ENCODE measurements at places on chromosomes 5 and 9. TPM values are rescaled to one million over a fixed set of nuclear protein-coding genes. Genes with fewer than 3 reads are reported as not detected.

DNA sequence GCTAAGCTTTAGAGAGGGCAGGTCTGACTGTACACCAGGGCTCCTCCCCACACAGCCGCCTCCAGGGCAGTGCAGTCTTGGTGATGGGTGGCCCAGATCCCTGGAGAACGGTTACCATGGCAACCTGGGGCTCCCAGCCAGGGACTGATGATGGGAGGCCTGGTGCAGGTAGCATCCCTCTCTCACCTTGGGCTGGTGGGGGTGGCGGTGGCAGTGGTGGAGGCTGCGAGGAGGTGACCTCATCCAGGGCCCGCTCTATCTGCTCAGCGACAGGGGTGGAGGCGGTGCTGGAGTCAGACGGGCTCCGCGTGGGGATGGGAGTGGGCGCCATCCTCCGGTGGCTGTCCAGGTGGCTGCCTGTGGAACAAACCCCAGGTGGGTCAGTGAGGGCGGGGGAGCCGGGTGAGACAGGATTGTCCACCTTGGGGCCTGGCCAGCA, 12.3 kb downstream of the PRR7 start:
- peaks cover 13% of the 10 kb centered on the region for H3K36me3 ChIP-seq
- H3K27ac ChIP-seq: no peak overlapping the region
- H3K27me3 ChIP-seq: no peaks in the 10 kb centered on the region

GRCh38 chr5:17831279-17831678, 197.0 kb downstream of the TAF11L14 start:
- no peaks in the 10 kb centered on the region for H3K36me3 ChIP-seq
- no peaks in the 10 kb centered on the region for H3K27me3 ChIP-seq

Gene PSD2
- 0.20 TPM for total RNA-seq

DNA sequence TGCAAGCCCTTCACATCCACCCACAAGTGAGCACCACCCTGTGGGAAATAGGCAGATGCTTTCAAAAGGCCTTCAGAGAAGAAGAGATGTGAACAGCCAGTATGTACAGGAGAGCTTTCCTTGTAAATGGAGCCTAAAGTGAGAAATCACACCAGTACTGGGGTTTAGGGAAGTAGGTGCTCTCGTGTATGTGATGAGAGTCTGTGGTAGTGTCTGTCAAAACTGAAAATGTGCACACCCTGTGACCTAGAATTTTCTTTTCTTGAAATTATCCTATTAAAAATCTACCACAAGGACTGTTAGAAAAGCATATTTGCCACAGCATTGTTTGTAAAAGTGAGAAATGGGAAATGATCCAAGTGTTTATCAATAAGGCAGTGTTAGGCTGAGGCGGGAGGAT, 16.6 kb downstream of the OTULINL start:
- H3K27ac ChIP-seq: no peak overlapping the region
- no peak for DNase-seq
- H3K4me1 ChIP-seq: peaks cover 6% of the 10 kb centered on the region
- no peaks in the 10 kb centered on the region for H3K36me3 ChIP-seq

Gene PKD2L2
- total RNA-seq: not detected

GRCh38 chr5:139579-140442, 47.8 kb downstream of the PLEKHG4B start:
- H3K27me3 ChIP-seq: no peaks in the 10 kb centered on the region
- DNase-seq: no peak
- no peaks in the 10 kb centered on the region for H3K4me1 ChIP-seq
- no peaks in the 10 kb centered on the region for H3K36me3 ChIP-seq
- no peak overlapping the region for H3K4me3 ChIP-seq
- no peak overlapping the region for H3K27ac ChIP-seq

- H3K36me3 ChIP-seq: no peaks in the 10 kb centered on the region
- H3K27me3 ChIP-seq: no peaks in the 10 kb centered on the region
- no peak overlapping the region for H3K27ac ChIP-seq
- H3K4me1 ChIP-seq: no peaks in the 10 kb centered on the region
- no peak overlapping the region for H3K4me3 ChIP-seq
- DNase-seq: no peak
These were observed 1219.4 kb upstream of the C9orf72 start for GRCh38 chr9:28792716-28793115.

Gene FOXD4L3
- total RNA-seq: 0.21 TPM

DNA sequence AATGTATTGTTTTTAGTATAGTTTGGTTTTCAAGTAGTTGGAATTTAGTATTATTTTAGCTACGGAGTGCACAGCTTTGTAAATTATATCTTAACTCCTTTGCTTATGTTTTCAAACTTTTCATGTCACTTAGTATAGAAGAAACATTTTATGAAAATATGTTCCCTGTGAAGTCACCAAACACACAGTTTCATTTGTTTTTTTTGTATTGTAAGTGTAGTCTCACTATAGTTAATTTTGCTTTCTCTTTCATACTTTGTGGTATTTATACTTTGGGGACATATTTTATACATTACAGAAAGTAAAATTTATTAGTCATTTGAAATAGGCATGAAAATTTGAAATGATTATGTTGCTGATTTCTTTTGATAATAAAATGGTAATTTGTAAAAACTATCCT, 5.0 kb downstream of the CHSY3 start:
- no peak overlapping the region for H3K27ac ChIP-seq
- no peak overlapping the region for H3K4me3 ChIP-seq
- DNase-seq: no peak
- peaks cover 3% of the 10 kb centered on the region for H3K36me3 ChIP-seq

Gene FCHO2
- 60.9 TPM for total RNA-seq

GRCh38 chr5:178304016-178304415, 71.4 kb upstream of the PHYKPL start:
- no peaks in the 10 kb centered on the region for H3K36me3 ChIP-seq
- H3K4me1 ChIP-seq: peaks cover 9% of the 10 kb centered on the region
- no peak overlapping the region for H3K27ac ChIP-seq
- H3K4me3 ChIP-seq: no peak overlapping the region
- H3K27me3 ChIP-seq: no peaks in the 10 kb centered on the region

DNA sequence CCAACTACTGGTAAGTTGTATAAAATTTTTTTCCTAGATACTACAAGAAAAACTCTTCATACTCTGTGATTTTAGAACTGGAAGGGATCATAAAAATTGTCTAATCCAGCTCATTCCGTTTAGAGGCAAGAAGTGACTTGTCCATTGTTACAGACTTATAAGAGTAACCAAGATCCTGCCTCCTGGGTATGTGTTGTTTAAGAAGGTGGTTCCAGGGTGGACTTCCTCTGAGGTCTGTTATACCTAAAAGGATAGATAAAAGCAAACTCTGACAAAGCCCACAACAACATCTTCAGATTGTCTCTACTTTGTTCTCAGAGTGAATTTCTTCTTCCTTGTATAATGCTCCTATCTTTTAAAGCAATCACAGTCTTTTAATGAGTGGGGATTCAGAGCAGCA, 24.2 kb downstream of the TGFBR1 start:
- H3K27ac ChIP-seq: no peak overlapping the region
- no peaks in the 10 kb centered on the region for H3K27me3 ChIP-seq
- H3K4me3 ChIP-seq: no peak overlapping the region
- H3K4me1 ChIP-seq: no peaks in the 10 kb centered on the region
- no peak for DNase-seq

Gene SHOC1
- total RNA-seq: 0.40 TPM

Gene ARL15
- 66.2 TPM for total RNA-seq

Gene LECT2
- total RNA-seq: not detected

DNA sequence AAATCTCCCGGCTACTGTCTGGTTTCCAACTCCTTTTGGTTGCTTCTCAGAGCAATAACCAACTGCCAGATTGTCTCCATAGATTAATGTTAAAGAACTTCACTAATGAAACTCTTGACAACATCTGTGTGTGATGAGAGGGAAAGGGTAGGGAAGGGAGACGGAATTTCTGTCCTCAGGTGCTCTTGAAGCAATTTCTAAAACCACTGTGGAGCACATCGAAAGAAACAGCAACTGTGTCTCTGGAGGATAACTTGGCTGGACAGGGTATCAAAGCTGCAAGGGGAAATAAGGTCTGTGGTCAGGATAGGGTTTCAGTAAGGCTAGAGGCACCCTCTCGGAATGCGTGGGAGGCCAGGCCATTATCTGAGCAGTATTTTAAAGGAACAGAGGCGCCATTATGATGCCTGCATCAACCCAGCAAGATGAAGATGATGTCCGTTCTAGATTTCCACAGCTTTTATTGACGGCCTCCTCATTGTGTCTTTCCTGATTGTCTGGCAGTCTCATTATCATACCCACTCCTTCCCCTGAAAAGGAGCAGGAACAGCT, 76.6 kb downstream of the RORB start:
- no peak overlapping the region for H3K4me3 ChIP-seq
- H3K27me3 ChIP-seq: no peaks in the 10 kb centered on the region
- no peaks in the 10 kb centered on the region for H3K36me3 ChIP-seq
- H3K27ac ChIP-seq: no peak overlapping the region
- peaks cover 9% of the 10 kb centered on the region for H3K4me1 ChIP-seq
- no peak for DNase-seq

Gene LCN1
- not detected for total RNA-seq

Gene GAS1
- 21.2 TPM for total RNA-seq

- no peaks in the 10 kb centered on the region for H3K27me3 ChIP-seq
- H3K4me1 ChIP-seq: peaks cover 12% of the 10 kb centered on the region
- no peaks in the 10 kb centered on the region for H3K36me3 ChIP-seq
- no peak for DNase-seq
- H3K27ac ChIP-seq: no peak overlapping the region
- no peak overlapping the region for H3K4me3 ChIP-seq
These were observed 84.3 kb downstream of the MED27 start for GRCh38 chr9:131995382-131995781.

Gene RNF180
- total RNA-seq: 24.4 TPM

GRCh38 chr5:96487859-96488258, 54.8 kb upstream of the PCSK1 start:
- H3K27ac ChIP-seq: no peak overlapping the region
- H3K27me3 ChIP-seq: no peaks in the 10 kb centered on the region
- H3K36me3 ChIP-seq: no peaks in the 10 kb centered on the region
- H3K4me3 ChIP-seq: no peak overlapping the region
- no peaks in the 10 kb centered on the region for H3K4me1 ChIP-seq

DNA sequence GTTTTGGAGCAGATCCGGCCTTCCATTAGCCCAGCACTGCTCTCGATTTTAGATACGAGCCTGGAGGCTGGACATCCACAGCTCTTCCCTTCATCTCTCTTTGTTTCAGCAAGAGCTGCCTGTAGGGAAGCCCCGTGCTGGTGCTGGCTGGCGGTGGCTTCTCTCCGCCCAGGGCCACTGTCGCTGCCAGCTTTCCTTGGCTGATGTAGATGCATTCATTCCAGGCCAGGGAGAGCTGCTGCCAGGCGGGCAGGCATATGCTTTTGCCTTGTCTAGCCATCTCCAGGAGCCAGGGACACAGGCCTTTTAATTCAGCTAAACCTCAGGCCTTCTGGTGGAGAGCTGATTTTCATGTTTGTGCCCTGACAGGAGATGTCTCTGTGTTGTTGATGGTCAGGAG, 409.3 kb upstream of the CLINT1 start:
- DNase-seq: no peak
- H3K4me3 ChIP-seq: no peak overlapping the region
- H3K36me3 ChIP-seq: no peaks in the 10 kb centered on the region
- H3K27ac ChIP-seq: no peak overlapping the region
- H3K27me3 ChIP-seq: no peaks in the 10 kb centered on the region

Gene IL13
- total RNA-seq: not detected

DNA sequence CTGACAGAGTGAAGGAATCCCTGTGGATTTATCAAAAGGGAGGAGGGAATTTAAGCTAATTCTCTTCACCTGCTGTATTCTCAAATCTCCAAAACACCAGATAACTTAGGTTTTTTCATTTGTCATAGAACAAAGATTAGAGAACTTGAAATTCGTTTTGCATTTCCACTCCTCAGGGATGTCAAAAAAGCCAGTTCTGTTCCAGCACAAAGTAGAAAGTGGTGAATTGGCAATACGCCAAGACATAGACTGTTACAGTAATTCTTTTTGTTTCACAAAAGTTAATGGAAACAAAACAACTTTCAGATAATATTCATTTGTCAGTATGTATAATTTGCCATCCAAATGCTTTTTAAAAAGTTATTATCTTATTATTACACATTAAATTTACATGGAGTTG, 15.0 kb downstream of the S1PR3 start:
- peaks cover 16% of the 10 kb centered on the region for H3K4me1 ChIP-seq
- H3K27ac ChIP-seq: no peak overlapping the region
- H3K27me3 ChIP-seq: no peaks in the 10 kb centered on the region
- H3K36me3 ChIP-seq: peaks cover 49% of the 10 kb centered on the region
- H3K4me3 ChIP-seq: no peak overlapping the region

Gene REEP2
- 0.98 TPM for total RNA-seq

- no peaks in the 10 kb centered on the region for H3K4me1 ChIP-seq
- no peaks in the 10 kb centered on the region for H3K27me3 ChIP-seq
- H3K36me3 ChIP-seq: no peaks in the 10 kb centered on the region
- H3K4me3 ChIP-seq: no peak overlapping the region
- DNase-seq: no peak
These were observed 16.5 kb downstream of the GAPT start for GRCh38 chr5:58507715-58508114.

Gene CARD19
- total RNA-seq: 31.1 TPM

Gene SPINK6
- total RNA-seq: not detected

Gene MCTP1
- 34.8 TPM for total RNA-seq

- no peak for DNase-seq
- H3K4me1 ChIP-seq: no peaks in the 10 kb centered on the region
- no peak overlapping the region for H3K27ac ChIP-seq
- H3K36me3 ChIP-seq: no peaks in the 10 kb centered on the region
These were observed 188.3 kb upstream of the NMUR2 start for GRCh38 chr5:152593388-152593787.

DNA sequence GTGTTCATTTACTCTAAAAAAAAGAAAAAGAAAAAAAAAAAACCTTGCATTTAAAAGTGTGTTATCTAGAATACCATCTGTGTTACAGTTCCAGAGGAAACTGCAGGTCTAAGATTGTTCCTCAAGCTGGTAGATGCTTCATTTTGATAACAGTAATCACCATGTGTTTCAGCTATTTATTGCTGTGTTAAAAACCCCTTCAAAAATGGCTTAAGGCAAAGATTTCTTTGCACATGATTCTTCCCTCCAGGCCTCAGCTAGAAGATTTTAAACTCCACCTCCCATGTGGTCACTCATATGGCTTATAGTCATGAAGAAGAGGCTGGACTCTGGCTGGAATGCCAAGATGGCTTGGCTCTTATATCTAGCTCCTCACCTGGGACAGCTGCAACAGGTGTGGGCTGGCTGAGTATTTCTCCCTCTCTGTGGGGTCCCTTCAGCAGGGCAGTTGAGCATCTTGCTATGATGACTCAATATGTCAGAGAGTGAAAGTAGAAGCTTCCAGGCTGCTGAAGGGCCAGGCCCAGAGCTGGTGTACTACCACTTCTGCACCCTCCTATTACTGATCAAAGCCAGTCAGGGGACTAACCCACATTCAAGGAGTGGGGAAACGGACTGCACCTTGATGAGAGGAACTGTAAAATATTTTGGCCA, 920.4 kb upstream of the DMAC1 start:
- DNase-seq: no peak
- no peak overlapping the region for H3K4me3 ChIP-seq
- H3K27me3 ChIP-seq: no peaks in the 10 kb centered on the region
- no peaks in the 10 kb centered on the region for H3K4me1 ChIP-seq
- no peaks in the 10 kb centered on the region for H3K36me3 ChIP-seq

- DNase-seq: no peak
- no peak overlapping the region for H3K4me3 ChIP-seq
- H3K27ac ChIP-seq: no peak overlapping the region
- no peaks in the 10 kb centered on the region for H3K36me3 ChIP-seq
- H3K4me1 ChIP-seq: peaks cover 15% of the 10 kb centered on the region
These were observed 6.2 kb downstream of the TMEM8B start for GRCh38 chr9:35835216-35835632.

- no peak overlapping the region for H3K27ac ChIP-seq
- H3K4me1 ChIP-seq: peaks cover 19% of the 10 kb centered on the region
- no peaks in the 10 kb centered on the region for H3K36me3 ChIP-seq
- peak; percentile 38 for DNase-seq
- no peaks in the 10 kb centered on the region for H3K27me3 ChIP-seq
These were observed 21.0 kb upstream of the RALGDS start for GRCh38 chr9:133141833-133142595.
